ENCODE measurements at places on chromosomes 1 and 21.

GRCh38 chr1:198234520-198235251 lies 77.9 kb downstream of the NEK7 start:
- ATAC-seq: no peak

DNA sequence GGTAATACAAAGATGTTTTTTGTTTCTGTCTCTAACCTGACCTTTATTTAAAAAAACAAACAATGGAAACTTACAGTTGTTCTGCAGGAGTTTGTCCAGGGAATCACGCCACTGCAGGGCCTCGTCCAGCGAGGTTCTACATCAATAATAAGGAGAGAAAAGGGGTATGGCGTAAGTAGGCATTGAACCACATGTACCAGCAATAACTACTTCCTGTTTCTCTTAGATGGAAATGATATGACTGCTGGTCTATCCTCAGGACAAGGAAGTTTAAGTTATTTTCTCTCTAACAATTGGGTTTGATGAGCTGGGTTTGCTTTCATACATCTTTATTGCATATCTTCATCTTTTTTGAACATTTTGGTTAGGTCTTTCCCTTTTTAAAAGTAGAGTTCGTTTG lies 40.9 kb downstream of the RGS5 start:
- no peak for ATAC-seq

- ATAC-seq: no peak
Measured at GRCh38 chr1:189510827-189511226, 966.8 kb downstream of the BRINP3 start.

GRCh38 chr1:9539829-9540550 lies 725 bp downstream of the SLC25A33 start:
- peak; percentile 41 for ATAC-seq

DNA sequence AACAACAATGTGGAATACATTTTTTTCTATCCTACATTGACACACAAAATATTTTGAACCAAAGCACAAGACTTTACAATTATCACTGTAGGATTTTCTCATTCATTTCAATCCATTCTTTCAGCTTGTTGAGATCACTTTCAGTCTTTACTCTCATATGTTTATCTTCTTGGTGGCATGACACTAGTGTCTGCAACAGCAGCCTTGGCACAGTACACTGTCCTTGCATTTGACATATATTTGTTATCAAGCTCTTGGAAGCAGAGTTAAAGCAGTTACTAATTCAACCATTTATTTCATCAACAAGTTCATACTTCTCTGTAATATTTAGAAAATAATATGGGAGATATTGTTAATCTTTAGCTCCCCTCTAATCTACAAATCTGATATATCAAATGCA lies 922.4 kb upstream of the ADGRL2 start:
- ATAC-seq: no peak

GRCh38 chr21:44702111-44702972 lies 5.4 kb downstream of the KRTAP10-12 start:
- no peak for ATAC-seq

DNA sequence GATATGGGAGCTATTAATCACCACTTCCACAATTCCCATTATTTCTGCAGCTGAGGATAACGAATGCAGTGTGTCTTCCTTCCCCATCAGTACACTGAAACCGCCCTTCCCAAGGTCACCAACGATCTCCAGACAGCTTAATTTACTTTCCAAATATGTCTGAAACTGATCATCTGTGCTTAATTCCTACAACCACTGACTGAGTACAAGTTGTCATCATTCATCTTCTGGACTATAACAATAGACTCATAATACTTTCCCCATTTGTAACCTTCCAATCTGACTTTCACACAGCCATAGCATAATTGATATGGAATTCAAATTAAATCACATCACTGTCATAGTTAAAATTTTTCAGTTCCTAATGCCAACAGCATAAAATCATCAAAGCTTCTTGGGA lies 17.4 kb downstream of the DNM3 start:
- ATAC-seq: no peak

GRCh38 chr1:2384941-2385481 lies 6.3 kb downstream of the MORN1 start:
- ATAC-seq: no peak

GRCh38 chr1:237440346-237440745 lies 398.4 kb downstream of the RYR2 start:
- ATAC-seq: no peak

- ATAC-seq: no peak
Measured at GRCh38 chr1:92691925-92692324, 93.0 kb downstream of the EVI5 start.

GRCh38 chr21:18646116-18646515 lies 242.5 kb upstream of the TMPRSS15 start:
- ATAC-seq: no peak

GRCh38 chr1:33349081-33349759 lies 28.3 kb upstream of the A3GALT2 start:
- ATAC-seq: peak; percentile 38

- ATAC-seq: no peak
Measured at GRCh38 chr1:205326812-205327466, 5.4 kb upstream of the NUAK2 start.

- no peak for ATAC-seq
Measured at GRCh38 chr1:117365350-117366176, 1.7 kb upstream of the MAN1A2 start.

DNA sequence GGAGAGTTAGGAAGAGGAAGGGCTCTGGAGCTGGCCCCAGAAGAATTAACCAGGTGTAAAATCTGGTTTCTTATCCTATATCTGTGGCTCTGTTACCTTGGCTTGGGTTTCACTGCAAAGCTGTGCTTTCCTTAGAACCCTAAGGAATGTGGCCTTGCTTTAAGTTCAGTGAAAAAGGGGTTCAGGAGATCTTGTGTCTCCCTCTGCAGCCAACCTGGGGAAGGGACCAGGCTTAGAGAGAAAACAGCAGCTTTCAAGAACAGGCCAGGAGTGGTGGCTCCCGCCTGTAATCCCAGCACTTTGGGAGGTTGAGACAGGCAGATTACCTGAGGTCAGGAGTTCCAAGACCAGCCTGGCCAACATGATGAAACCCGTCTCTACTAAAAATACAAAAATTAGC lies 16.1 kb upstream of the MYCL start:
- no peak for ATAC-seq

GRCh38 chr1:191034132-191034531 lies 556.5 kb upstream of the BRINP3 start:
- ATAC-seq: no peak

DNA sequence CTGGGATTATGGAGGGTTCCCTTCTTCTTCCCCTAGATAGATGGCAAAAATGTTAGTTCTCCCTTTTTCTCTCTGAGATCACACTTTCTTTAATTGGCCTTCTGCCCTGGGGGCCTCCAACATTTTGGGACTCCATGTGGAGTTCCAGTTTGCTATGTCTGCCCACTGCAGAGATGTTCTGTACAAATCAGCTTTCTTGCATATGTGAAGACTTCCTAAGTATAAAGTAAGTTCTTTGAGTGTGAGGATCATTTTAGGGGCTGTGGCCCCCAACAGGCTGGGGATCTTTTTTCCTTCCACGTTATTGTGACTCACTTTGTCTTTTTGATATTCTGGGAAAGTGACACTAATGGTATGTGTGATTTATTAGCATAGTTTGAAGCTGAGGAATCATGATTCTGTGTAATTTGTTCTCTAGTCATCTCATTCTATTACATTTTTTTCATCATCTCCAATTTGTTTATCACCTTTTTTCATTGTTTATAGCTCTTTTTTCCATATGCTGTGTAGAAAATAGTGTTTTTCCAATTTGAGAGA lies 48.2 kb downstream of the HHAT start:
- ATAC-seq: no peak

GRCh38 chr1:179217943-179218507 lies 11.5 kb downstream of the ABL2 start:
- ATAC-seq: no peak

GRCh38 chr1:114505148-114505561 lies 5.8 kb downstream of the TRIM33 start:
- ATAC-seq: peak; percentile 38

DNA sequence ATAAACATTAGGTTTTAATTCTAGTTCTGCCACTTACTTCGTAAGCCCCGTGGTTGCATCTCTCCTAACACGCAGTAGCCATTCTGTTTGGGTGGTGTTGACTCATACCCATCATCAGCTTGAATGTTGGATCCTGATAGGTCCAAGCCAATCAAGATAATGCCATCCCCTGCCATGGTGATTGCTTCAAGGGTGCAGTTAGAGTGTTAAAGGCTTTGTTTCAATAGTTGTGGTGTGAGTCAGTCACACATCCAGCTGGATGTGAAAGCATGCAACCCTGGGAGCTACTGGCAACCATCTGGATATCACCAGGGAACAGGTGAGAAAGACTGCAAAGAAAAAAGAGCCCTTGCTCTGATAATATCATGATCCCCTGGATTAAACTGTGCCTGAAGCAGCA lies 69.1 kb downstream of the OMA1 start:
- no peak for ATAC-seq

DNA sequence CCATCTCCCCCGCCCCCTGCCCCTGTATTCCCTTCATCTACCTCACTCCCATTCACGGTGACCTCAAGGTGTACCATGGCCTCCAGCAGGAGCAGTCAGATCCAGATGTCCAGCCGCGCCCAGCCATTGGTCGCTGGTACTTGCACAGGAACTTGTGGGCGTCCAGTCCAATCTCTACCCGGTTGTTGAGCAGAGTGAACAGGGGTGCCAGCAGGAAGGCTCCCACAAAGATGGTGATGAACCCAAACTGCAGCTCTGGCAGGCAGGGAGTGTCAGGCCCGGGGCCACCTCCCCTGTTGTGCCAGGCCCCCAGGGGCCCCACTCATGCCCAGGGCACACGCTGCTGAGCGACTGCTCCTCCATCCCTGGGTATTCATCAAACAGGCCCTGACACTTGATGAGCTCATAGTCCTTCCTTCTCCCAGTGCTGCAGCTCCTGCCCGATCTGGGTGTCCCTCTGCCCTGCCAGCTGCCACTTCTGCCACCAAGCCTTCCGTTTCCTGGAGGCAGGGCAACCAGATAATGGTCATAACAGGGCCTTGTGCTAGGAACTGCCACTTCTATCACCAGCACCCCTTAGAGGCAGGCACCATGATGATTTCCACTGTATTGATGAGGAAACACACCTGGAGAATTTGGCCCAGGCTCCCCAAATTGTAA lies 5.7 kb upstream of the ARHGEF19 start:
- no peak for ATAC-seq

DNA sequence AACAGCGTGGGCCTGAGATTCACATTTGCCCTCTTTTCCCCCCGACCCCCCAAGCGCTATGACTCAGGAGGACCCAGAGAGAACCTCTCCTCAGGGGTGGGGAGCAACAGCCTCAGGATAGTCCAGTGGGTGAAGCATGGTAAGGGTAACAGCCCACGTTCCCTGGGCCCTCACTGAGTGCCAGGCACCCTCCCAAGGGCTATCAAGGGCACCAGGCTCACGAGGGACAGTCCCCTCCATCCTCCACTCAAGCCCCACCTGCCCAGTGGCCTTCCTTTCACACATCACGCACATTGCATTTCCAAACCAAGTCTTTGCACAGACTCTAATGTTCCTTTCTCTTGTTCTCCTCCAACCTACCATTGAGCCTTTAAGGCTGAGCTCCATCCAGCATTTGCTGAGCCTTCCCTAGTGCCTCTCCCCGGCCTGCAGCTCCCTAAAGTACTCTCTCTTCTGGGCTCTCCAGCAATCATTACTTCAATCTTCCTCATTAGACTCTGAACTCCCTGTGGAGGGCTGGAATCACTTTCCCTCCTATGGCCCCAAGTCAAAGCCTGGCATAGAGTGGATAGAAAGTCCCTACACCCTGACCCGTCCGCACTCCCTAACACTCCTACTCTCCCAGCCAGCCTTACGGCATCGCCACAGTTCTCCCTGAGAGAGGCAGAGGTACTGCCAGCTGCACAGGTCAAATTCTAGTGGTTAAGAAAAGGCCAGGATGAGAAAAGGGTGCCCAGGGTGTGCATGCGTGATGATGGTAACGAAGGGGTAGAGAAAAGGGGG lies 1.0 kb downstream of the AKR7A2 start:
- ATAC-seq: no peak

- no peak for ATAC-seq
Measured at GRCh38 chr1:44239331-44239960, 26.2 kb downstream of the DMAP1 start.

DNA sequence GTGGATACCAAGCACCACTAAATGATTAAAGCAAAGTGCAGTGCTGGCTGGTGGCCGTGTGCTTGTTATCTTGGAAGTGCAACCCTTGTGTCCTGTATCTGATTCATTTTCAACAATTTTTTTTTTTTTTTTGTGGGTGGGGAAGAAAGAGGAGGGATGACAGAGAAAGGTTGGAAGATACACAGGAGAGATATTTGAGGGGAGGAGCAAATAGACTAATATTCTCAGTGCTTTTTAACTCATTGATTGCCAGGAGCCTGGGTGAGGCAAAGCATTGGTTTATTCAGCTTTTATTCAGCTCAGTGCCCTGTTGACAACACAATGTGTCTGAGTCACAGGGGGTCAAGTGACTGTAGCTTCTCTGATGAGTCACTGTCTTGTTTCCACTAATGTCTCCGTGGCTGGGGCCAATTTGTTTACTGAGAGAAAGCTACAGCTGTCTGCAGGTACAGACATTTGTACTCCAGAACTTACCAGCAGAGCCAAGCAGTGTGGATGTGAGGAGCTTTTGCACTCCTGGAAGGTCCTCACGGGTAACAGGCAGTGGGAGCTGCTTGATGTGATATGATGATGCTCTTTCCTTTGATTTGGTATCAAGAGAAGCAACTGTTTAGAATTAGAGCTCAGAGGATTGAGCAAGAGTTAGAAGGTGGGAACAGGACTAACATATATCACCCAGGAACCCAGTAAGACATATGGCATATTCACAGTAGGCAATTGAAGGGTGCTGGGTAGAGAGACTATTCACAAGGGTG lies 23.6 kb upstream of the DNM3 start:
- ATAC-seq: peak; percentile 99

DNA sequence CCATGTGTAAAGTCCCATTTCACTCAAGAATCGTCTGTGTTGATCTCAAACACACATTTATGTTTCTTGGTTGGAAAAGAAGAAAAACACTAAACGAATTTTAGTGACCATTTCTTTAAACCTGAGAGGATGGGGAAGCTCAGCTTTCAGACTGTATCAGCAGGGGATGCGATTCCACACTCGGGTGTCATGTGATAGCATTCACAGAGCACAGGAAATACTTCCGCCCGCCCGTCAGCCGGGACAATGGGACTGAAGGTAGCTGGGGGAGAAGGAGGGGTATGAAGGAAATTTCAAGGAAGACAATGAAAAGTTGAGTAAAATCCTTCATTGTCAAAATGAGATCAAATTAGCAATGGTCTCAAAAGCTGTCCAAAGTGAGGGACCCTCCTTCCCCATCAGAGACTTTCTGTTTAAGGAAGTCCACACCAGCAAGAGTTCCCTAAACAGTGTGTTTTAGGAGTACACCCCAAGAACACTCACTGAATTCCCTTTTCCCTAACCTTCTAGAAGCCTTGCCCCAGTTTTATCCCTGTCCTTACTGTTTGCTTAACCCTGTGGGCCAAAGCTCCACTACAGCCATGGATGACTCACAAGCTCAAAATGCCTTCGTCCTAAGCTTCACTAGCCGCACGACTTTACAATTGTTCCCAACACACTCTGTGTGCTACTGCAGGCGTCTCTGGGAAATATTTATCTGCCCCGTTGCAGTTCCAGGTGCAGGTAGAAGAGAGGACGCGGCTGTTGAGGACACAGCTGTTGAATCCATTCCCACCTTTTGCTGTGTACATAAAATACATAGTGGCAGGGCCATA lies 51.4 kb upstream of the SIM2 start:
- no peak for ATAC-seq
